Naive thymus-derived CD8-positive, alpha-beta T cell (primary cell): ENCODE measurements at places on chromosomes 7 and 10. TPM values are rescaled to one million over a fixed set of nuclear protein-coding genes. Genes with fewer than 3 reads are reported as not detected.
A peak's percentile ranks its signal among the peaks of the same experiment; 100 is the strongest.

GRCh38 chr7:1269336-1269890 lies 36.7 kb downstream of the UNCX start:
- no peak for DNase-seq

LEP gene
- total RNA-seq: not detected

TEX36 gene
- not detected for total RNA-seq

DNA sequence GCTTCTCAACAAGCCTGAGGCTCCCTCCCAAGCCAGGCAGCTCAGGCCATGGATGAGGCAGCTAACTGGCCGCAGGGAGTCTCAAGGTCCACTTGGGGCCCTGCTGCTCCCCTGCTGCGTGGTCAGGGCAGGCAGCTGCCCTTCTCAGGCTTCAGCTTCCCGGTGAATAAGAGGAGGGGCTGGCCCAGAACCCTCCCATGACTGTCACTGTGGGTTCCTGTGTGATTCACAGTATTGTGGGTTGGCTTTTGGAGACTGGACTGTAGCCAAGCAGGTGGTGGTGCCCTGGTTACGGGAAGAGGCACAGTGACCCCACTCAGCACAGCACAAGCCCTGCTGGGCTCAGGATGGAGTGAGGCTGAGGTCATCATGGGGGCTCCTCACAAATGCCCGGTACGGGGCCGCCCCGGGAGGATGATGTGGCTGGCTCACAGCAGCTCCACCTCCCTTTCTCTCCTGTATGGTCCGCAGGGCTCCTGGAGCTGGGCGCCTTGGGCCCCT lies 189.8 kb downstream of the HECW1 start:
- no peak for DNase-seq

DNA sequence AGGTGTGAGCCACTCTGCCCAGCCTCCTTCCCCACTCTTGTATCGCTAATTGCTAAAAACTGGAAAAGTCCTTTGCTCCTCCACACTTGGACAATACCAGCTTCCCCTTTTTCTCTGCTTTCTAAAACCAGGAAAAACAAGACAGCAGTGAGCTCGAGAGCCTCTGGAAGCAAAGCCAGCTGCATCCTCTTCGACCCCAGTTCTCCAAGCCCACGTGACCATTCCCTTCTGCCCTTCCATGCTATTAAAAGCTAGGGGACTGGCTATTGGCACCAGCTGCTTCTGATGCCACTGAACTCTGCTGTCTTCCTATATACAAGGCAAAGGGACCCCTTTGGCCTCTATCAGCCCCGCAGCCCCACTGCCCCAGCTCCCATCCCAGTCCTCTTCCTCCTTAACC lies 92.2 kb downstream of the SPDYE5 start:
- DNase-seq: no peak

DNA sequence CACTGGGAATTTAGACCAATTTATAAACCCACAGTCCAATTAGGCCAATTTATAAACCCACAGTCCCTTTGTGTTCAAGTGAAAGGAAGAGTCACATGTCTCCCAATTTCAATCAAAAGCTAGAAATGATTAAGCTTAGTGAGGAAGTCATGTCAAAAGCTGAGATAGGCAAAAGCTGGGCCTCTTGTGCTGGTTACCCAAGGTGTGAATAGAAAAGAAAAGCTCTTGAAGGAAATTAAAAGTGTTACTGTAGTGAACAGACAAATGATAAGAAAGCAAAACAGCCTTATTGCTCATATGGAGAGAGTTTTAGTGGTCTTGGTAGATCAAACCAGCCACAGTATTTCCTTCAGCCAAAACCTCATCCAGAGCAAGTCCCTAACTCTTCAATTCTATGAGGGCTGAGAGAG lies 245.0 kb downstream of the HDAC9 start:
- no peak for DNase-seq

MSMB gene
- not detected for total RNA-seq

HHEX gene
- 3.9 TPM for total RNA-seq

PRSS2 gene
- total RNA-seq: not detected

DNA sequence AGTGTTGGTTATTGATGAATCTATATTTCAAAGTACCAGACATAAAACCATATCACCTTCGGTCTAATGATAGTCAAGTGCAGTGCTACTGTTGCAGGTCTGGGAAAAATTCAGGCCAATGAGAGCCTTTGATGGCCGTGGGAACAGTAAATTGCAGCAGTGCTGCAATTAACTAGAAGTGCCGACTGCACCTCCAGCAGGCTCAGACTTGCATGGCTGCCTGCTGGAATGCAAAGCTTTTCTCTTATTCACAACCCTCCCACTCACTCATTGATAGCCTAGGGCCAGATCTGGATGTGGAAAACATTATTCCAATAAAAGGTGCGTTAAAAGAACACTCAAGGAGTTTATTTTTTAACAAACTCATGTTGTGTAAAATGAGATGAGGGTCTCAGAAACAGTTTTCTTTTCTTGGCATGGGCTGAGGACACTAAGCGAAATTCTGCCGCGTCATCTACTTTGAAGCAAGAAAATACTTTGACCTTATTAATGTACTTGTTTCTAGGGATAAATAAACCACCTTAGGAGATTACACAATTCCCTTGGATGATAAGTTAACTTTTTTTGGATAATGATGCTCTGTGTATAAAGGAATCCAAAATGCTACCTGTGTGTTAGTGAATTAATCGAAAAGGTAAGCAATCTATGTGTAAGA lies 17.1 kb downstream of the PLXDC2 start:
- DNase-seq: no peak

DNA sequence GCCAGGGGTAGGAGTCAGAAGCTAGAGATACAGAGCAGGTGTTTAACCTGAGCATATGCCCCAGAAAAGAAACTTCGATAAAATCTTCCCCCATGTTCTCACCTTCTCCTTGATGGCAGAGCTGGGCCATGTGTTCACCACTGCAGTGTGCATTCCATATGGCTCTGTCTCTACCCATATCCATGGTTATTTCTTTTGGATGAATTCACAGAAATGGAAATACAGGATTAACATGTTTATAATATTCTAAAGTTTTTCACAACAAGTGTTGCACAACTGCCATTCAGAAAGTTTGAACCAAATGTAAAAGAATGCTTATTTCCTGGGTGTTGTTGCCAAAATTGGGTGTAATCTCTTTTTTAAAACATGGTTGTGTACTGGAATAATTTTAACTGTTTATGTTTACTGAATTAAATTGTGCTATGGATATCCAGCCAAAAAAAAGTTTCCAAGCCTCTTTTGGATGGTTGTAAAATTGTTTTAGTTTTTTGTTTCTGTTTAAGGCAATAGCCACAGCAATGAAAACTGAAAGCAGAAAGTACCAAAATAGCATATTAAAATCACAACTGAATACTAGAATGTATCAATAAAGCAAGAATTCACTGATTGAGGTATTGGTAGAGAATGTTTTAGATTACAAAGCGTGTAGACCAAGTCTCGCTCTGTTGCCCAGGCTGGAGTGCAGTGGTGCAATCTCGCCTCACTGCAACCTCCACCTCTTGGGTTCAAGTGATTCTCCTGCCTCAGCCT lies 19.9 kb upstream of the CCNY start:
- no peak for DNase-seq

DNA sequence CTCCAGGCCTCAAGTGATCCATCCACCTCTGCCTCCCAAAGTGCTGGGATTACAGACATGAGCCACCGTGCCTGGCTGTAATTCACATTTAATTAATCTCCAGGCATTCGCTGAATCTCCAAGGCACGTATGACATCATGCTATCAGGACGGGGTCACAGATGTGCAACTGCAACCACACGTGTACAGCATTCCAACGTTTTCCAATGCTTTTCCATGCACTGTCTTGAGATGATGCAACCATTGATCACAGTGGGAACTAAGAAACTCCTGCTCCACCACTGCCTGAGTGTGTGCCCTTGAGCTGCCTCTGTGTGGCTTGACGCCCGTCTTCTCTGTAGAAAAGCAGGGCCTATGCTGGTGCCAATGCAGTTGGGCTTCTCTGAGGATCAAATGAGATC lies 119.8 kb upstream of the LYZL2 start:
- no peak for DNase-seq

HYAL4 gene
- total RNA-seq: not detected

RBM33 gene
- total RNA-seq: 165 TPM

DNA sequence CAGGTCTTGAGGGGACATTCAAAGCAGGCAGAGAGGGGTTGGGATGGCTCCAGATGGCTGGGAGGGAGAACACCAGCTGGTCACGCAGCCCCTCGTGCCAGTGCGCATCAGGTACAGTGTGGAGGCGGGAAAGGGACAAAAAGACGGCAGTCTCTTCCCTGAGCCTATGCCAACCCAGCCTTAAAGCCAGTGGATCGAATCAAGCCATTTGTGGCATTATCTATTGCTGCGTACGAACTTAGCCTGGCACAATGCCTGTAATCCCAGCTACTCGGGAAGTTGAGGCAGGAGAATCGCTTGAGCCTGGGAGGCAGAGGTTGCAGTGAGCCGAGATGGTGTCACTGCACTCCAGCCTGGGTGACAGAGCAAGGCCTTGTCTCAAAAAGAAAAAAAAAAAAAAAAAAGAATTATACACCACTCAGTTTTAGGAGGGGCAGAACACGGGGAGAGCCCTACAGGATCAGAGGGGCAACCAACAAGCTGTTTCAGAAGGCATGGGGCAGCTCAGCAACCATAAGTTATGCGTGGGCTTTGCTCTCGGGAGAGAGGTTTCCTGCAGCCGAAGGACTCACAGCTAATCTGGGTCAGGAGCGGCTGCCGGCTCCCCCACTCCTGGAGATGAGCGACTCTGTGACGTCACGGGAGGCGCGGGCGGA lies 356 bp upstream of the NDUFB2 start:
- peak; percentile 93 for DNase-seq

C10orf71 gene
- not detected for total RNA-seq
